ENCODE measurements at places on chromosomes 5 and 9. TPM values are rescaled to one million over a fixed set of nuclear protein-coding genes. Genes with fewer than 3 reads are reported as not detected.

The TTC23L gene
- total RNA-seq = not detected

DNA sequence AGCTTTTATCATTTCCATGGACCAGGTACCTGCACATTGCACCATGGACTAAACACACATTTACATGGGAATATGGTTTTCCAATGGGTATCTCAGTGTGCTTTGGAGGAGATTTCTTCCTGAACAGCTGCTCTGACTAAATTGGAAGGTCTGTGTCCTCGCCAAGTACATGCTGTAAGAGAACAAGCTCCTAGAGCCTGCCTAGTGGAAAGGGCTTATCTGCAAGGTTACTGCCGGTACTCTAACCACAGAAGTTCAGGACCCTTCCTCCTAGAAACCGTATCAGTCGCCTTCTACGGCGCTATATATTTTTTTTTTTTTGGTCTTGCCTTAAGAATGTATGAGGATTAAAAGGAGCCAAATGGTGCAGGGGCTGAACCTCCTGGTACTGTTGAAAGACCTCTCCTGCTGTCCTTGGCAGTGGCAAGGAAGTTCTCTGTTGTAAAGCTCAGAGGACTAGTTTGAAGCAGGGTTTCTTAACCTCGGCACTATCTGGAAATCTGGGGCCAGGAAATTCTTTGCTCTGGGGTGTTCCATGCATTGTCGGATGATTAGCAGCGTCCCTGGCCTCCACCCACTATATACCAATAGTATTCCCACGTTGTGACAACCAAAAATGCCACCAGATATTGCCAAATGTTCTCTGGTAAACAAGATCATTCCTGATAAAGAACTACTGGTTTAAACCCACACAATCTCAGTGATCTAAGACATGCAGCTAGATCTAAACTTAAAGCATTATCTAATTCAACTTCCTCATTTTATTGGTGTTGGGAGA, 107.4 kb downstream of the FBXO38 start:
- H3K27me3 ChIP-seq = no peaks in the 10 kb centered on the region
- H3K27ac ChIP-seq = no peak overlapping the region

The PPP3R2 gene
- total RNA-seq = not detected

The LCN15 gene
- 1.5 TPM for total RNA-seq

The SPINK1 gene
- total RNA-seq = 133 TPM

- no peaks in the 10 kb centered on the region for H3K27me3 ChIP-seq
- H3K36me3 ChIP-seq = no peaks in the 10 kb centered on the region
- H3K27ac ChIP-seq = no peak overlapping the region
- no peak overlapping the region for H3K4me3 ChIP-seq
- DNase-seq = no peak
These were observed 181.2 kb upstream of the IER5L start for GRCh38 chr9:129359162-129359811.

DNA sequence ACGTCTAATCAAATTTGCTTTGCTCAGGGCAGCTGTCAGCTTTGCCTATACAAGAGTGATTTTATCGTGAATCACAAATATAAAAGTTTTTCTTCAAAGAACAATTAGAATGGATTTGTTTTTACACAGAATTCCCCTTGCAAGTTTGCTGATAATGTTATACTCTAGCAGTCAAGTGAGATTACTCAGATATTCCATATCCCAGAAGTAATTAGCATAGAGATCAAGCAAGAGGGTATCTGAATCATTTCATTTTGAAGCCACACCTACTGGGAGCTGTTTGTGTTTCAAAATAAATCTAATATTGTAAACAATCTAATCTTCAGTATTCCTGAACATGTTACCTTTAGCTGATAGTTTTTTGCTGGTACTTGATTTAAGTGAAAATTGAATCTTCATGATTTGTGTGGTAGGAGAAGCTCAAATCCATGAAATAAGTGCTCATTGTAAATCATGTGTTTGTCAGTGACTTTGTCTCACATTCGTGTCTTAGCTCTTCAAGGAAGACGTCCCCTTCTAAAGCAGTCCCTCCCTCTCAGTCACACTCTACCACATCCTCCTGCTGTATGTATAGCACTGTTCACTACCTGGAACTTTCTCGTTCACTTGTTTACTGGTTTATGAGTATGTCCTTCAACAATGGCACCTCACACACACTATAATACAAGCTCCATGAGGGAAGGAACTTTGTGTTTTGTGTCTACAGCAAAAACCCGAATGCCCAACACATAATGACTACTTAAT, 3.3 kb upstream of the TTC39B start:
- no peaks in the 10 kb centered on the region for H3K4me1 ChIP-seq
- no peak overlapping the region for H3K4me3 ChIP-seq
- H3K36me3 ChIP-seq = no peaks in the 10 kb centered on the region
- no peak for DNase-seq

DNA sequence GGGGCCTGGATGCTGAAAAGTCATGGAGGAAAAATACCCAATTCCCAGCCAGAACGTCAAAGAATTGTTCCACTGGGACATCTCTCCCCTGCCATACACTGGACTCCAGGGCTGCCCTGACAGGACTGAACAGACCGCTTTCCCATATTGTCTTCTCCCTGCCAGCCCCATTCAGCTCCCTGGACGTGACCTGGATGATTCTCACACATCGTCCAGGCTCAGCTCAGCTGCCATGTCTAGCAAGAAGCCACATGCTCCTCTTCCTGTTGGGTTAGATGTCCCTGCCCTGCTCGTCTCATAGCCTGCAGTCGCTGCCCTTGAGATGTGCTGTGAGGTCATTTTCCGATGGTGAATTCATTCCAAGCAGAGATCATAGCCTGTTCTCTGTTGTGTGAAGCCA, 37.4 kb downstream of the FOXI1 start:
- no peak overlapping the region for H3K4me3 ChIP-seq
- no peaks in the 10 kb centered on the region for H3K4me1 ChIP-seq
- no peaks in the 10 kb centered on the region for H3K36me3 ChIP-seq
- no peak overlapping the region for H3K27ac ChIP-seq
- no peak for DNase-seq
- H3K27me3 ChIP-seq = no peaks in the 10 kb centered on the region

- no peaks in the 10 kb centered on the region for H3K4me1 ChIP-seq
- DNase-seq = no peak
- H3K36me3 ChIP-seq = no peaks in the 10 kb centered on the region
- no peak overlapping the region for H3K27ac ChIP-seq
- H3K27me3 ChIP-seq = no peaks in the 10 kb centered on the region
These were observed 8.1 kb downstream of the FGF18 start for GRCh38 chr5:171427318-171428167.

The PGM5 gene
- total RNA-seq = 30.5 TPM

The ACOT12 gene
- total RNA-seq = not detected

- H3K27ac ChIP-seq = no peak overlapping the region
- no peaks in the 10 kb centered on the region for H3K4me1 ChIP-seq
- peak; percentile 37 for DNase-seq
- no peak overlapping the region for H3K4me3 ChIP-seq
- H3K36me3 ChIP-seq = no peaks in the 10 kb centered on the region
These were observed 30.4 kb downstream of the GLT6D1 start for GRCh38 chr9:135608999-135609317.

DNA sequence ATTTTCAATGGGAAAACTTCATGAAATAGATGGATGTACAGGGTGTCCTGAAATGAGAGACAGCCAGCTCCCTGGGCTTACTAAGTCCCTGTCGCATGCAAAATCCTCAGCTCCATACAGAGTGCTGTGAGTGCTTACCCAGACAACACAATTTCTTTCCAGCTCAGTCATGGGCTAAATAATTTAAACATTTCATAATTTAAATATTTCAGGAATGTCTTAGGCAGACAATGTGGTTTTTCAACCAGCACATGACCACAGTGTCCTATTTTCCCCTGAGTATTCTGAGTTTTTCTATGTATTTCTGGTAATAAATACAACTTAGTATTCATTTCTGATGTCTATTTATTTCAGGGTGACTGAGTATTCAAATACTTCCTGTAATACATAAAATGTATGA, 188.5 kb upstream of the SNX2 start:
- no peaks in the 10 kb centered on the region for H3K36me3 ChIP-seq
- H3K4me1 ChIP-seq = no peaks in the 10 kb centered on the region
- DNase-seq = no peak
- H3K27me3 ChIP-seq = no peaks in the 10 kb centered on the region
- no peak overlapping the region for H3K4me3 ChIP-seq
- no peak overlapping the region for H3K27ac ChIP-seq

Measured in Peyer's patch (tissue), 4 donors.